ENCODE measurements at places on chromosomes 4 and X.

- DNase-seq = no peak
These were observed 88.1 kb downstream of the RTL5 start for GRCh38 chrX:72043636-72044035.

DNA sequence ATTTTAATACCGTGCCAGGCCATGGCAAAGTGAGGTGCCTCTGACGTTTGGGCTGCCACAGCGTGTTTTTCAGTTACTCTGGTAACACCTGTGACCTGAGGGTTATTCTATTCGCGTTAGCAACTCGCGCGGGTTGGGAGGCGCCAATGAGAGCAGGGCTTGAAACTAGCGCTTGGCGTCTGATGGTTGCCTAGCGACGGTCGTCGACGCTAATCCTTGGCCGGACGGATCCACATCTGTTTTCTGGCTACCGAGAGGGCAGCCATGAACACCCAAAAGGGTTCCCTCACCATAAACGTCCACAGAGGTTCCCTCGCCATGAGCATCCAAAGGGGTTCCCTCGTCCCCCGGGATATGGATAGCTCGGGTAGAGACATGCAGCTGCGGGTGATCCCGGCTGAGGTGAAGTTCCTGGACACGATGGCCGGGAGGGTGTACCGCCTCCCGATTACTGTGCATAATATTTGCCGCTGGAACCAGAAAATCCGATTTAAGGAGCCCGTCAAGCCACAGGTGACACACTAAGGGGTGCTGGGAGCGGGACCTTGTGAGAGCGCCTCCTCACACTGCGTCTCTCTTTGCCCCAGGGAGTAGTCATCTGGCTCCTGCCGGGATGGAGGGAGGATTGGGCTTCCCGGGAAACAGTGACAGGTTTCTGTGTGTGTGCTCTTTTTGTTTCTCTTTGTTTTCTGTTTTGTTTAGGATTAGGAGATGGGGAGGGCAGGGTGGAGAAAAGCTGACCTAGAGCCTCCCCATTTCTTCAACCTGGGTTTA lies at the start of gene CFAP47:
TSS of gene CFAP47 (plus strand) at position 199 of the 774 bp plus-strand sequence. CDS start at position 265, 66 bp downstream.
- DNase-seq = no peak

DNA sequence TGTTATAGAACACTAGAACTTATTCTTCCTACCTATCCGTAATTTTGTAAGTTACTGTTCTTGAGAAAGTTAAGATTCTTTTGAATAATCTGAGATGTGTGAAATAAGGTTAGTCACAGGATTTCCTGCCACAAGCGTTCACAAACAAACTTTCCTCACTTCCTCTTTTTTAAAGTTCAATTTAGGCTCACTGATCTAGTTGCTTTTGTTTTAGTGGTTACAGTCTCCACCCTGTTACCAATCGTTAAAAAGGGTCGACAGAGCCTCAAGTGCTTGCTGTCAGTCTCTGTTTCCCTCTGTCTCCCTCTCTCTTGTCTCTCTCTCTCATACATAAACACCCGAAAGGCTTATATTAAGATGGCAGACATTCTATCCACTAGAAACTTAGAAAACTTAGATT lies 35.9 kb upstream of the STK26 start:
- DNase-seq = no peak

- no peak for DNase-seq
These were observed 523.1 kb downstream of the MID1IP1 start for GRCh38 chrX:39324233-39324930.

DNA sequence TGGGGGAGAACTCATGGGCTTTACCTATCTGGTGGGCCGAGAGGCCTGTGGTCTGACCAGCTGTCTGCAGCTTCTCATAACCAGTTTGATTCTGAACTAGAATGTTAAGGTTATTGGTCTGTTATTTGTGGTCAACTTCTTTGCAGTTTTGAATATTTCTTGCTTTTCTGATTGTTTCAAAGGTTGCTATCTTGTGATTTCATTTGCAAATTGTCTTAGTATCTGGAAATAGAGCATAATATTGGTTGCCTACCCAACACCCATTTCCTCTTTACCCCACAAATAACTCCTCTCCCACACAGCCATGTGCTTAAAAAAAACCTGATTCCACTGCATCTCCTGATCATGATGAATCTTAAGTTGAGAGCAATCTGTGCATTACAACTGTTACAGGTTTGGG lies 39.1 kb upstream of the BMP2K start:
- no peak for DNase-seq

DNA sequence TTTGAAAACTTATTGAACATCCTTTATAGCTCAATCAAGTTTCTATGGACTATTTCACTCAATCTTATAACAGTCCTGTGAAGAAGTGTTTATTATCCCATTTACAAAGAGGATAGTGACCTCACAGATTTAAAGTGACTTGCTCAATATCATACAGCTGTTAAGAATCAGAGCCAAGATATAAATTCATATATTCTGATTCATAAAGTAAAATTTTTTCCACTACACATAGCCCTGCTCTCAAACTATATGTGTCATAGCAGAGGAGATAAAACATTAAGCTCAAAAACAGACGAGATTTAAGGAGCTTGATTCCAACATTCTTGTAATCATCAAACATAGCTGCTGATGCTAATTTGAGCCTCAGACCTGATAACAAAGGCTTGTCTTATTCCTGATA lies 226.8 kb downstream of the CAMK2D start:
- peak; percentile 33 for DNase-seq

DNA sequence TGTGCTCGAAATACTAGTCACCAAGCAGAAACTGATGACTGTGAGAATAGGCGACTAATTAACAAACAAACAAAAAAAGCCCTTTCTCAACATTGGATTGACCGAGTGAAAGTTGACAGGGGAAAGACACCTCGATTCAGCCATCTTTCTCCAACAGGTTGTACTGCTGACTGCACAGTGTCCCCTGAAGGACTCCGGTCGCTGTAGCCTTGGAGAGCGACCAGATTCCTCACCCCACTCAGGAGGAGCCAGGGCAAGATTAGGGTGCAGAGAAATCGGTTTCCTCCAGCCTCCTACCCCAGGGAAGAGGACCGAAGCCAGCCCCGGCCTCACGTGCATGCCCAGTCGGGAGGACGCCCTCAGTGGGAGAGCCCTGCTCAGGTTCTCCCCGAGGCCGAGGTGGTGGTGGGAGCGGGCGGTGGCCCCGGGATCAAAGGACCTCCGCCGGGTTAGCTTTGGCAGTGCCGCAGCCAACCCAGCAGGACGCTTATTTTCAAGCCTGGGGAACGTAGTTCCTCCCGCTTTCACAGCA lies 1.1 kb upstream of the RAP1GDS1 start:
- DNase-seq = no peak

- no peak for DNase-seq
These were observed 31.5 kb downstream of the ACTRT1 start for GRCh38 chrX:128020701-128021100.

GRCh38 chrX:75303795-75304194 lies 29.9 kb downstream of the UPRT start:
- DNase-seq = peak; percentile 75

DNA sequence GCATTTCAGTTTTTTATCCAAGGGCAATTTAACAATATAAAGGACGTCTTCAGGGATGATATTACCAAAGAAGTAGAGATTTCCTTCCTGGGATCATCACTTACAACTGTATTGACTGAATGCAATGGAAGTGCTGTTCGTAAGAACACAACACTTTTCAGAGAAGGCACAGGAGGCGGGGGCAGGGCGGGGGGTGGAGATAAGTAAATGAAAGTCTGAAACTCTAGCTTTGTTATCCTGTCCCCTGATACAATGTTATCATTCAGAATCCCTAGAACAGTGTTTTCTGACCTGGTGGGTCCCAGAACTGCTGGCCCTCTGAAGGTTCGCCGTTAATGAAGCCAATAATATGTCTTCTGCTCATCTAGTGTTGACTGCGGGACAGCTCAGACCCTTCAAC lies 124.6 kb downstream of the NSUN7 start:
- no peak for DNase-seq

- DNase-seq = no peak
These were observed 4.3 kb upstream of the CCNQ start for GRCh38 chrX:153603131-153603656.

GRCh38 chr4:76787898-76788297 lies 110.0 kb downstream of the SOWAHB start:
- no peak for DNase-seq

GRCh38 chr4:99863-100262 lies 24.4 kb upstream of the ZNF718 start:
- DNase-seq = no peak

DNA sequence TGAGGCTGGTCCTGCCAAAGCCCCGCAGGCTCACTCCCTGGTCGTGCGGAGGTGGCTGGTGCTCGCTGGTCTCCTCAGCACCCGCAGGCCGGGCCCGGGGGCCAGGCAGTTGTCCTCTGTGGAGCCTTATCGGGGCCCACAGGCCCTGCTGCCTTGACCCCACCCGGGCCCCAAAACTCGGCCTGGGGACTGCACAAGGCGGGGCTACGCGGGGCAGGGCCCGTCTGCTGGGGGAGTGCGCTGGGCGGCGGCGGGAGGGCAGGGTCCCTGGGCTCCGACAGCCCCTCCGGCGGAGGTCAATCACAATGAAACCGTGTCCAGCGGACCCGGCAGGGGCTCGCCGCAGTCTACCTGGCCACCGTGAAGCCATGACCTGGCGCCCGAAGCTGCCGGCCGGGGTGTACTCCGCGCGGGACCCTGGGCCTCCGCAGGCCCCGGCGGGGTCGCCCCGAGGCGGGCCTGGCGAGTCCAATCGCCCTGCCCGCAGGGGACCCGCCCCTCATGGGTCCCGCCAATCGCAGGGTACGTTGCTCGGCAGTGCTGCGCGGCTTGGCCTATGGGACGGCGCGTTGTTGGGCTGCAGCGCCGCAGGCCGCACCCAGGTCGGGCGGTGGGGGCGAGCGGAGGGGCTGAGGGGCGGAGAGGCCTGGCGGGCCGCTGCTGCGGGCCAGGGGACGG lies at the start of gene ADD1:
TSS of gene ADD1 (plus strand) at position 582 of the 678 bp plus-strand sequence. CDS start 32,072 bp downstream, outside the sequence.
- DNase-seq = peak; percentile 92

GRCh38 chrX:40090050-40090804 lies 7.5 kb downstream of the BCOR start:
- DNase-seq = no peak

DNA sequence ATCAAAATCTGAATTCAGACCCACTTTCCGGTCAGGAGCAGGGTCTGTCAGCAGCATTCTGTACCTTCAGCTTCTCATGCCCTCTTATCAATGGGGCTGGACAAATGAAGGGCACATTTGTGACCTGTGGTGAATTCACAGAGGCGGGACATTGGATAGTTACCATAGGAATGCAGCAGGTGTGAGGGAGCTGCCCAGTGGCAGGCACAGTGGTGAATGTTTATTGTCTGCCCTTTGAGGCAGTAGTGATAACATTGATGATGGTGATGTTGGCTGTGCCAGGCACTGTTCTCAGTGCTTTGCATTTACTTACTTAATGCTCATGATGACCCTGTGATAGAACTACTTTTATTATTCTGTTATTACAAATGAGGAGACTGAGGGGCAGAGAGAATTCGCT lies 101.2 kb upstream of the KIT start:
- no peak for DNase-seq

- peak; percentile 3 for DNase-seq
These were observed 39.8 kb upstream of the TCEAL2 start for GRCh38 chrX:102085706-102086105.

DNA sequence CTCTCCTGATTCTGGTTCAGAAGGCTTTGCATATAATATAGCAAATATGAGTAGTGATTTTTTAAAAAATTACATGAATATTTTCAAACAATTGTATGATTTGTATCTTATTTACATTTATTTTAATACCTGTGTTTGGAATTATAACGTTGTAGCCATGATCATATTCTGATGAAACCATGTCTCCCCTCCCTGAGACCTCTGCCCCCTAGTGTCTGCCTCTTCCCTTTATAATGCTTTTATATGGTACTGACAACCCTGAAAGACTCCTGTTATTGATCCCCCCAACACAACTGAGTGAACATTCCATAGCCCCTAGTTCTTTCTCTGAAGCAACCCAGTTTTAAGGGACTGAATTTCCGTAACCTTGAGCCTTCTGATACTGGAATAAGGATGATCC lies 187.4 kb downstream of the SOX3 start:
- DNase-seq = no peak

GRCh38 chrX:39508300-39508692 lies 589.5 kb downstream of the BCOR start:
- no peak for DNase-seq

DNA sequence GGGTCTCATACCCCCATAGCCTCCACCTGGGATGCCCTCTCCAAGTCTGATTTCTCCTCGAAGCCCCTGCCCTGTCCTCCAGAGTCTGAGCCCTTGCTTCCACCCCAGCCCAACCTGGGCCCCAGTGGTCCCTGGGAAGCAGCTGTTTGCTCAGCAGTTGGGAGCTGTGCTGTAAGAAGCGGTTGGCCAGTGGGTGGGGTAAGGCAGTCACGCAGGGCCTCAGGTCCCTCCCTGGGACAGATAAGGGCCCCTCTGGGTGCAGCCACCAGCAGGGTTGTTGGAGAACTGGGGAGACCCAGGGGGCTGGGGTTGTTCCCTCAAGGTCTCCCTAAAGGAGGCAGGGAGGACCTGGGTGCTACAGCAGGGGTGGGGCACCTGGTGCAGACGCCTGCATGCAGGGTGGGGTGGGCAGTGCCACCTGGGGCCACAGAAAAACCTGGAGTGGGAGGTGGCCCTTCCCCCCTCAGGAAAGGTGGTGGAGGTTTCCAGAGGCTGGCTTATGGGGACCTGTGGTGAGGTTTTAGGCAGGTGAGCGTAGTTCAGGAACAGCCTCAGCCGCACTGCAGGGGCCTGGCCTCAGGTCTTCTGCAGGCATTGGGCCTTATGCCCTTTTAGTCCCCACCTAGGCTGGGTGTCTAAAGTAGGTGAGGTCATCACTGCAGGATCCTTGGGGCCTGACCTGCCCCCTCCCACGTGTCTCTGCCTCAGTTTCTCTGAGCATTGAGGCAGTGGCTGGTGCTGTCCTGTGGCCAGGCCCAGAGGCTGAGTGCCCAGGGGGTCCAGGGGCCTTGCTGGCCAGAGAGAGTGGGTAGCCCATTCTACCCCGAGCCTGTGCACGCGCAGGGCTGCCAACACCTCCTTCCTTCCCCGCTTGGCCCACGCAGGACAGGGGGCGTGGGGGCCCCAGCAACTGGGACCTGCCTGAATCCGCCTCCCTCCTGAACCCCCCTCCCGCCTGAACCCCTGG lies 3.1 kb upstream of the SLC26A1 start:
- DNase-seq = no peak

- DNase-seq = no peak
These were observed 345.9 kb upstream of the NOCT start for GRCh38 chr4:138669479-138670315.

DNA sequence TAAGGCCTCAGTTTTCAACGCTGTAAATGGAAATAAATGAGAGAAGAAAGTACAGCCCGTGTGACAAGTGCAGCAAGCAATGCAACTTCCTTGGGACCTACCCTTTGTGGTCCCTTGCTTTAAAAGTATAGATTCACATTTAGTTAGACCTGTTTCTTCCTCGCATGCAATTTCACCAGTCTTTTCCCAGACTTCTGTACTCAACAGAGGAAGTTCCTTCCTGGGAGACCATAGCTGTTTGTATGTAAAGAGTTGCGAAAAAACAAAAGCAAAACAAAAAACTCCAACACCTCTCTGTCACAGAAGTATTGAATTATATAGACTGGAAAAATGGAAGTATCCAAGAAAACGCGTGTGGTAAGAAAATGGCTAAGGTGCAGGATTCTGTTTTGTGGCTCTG lies 1.1 kb upstream of the IRF2 start:
- DNase-seq = no peak
